ENCODE measurements at places on chromosomes 3 and 15.

DNA sequence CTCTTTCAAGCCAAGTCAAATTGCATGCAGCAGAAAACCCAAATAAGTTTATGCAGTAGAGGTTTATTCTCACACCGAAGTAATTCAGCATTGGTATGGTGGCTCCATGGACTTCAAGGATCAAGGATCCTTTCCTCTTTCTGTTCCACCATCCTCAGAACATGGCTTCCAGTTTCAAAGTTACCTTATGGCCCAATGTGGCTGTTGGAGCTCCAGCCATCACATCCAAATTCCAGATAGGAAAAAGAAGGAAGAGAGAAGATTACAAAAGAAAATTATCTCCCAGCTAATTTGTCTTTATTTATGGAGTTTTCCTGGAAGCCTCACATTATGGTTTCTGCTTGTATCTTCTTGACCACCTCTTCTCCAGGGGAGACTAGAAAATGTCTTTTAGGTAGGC, 282.5 kb upstream of the CTDSPL start:
- DNase-seq = no peak

- DNase-seq = no peak
Measured at GRCh38 chr3:37979541-37980461, 10.8 kb upstream of the VILL start.

DNA sequence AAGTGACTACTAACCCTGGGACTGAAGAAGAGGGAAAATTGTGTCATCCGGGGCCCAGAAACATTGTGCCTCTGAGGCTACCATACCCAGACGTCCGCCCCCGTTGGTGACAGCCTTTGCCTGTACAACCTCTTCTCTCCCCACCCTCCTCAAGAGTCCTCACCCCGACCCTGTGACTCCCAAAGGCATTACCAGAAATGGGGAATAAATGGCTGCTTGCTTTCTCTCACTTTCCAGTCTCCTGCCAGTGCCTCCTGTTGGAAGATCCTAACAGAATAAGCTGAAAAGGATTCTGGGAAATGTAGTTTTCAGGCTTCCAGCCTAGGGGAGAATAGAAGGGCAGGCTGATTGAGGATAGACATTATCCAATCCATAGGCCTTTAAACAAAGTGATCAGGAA, 30.8 kb upstream of the SLC25A36 start:
- DNase-seq = no peak

GRCh38 chr3:57783186-57784088, 27.3 kb downstream of the SLMAP start:
- no peak for DNase-seq

DNA sequence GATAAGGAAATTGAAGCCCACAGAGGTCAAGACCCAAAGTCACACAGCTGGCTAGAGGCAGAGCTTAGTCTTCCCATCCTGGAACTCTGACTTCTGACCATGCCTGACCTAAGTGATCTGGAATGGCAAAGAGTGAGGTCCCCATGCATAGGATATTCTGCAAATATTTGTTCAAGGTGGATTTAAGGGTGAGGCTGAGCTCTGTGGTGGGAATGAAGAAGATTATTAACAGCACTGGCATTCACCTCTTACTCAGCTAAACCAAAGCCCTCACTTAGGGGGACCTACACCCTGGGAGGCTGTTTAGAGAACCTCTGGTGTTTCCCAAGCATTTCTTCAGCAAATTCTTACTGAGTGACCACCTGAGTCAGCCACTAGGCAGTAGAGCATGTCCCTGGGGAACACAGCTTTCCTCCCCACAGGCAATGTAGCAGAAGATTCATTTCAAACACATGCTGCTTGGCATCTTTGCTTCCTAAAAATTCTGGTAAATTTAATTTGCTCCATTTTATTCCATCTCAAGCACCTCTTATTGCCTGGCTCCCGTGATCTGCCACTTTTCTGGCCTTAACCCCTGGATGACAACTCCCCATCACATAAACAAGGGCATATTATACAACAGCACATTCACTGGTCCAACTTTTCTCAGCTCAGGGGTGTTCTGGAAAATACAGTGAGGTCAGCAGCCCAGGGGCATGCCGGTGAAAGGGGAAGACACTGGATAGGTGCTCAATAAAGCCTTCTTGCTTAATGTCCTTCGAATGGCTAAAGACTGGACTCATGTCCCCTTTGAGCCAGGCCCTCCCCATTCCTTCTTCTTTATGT, 176.0 kb downstream of the ABHD5 start:
- DNase-seq = no peak

GRCh38 chr3:129182390-129183185, 1.1 kb downstream of the CNBP start:
- peak; percentile 52 for DNase-seq

GRCh38 chr3:165797551-165797950, 39.7 kb downstream of the BCHE start:
- DNase-seq = no peak

DNA sequence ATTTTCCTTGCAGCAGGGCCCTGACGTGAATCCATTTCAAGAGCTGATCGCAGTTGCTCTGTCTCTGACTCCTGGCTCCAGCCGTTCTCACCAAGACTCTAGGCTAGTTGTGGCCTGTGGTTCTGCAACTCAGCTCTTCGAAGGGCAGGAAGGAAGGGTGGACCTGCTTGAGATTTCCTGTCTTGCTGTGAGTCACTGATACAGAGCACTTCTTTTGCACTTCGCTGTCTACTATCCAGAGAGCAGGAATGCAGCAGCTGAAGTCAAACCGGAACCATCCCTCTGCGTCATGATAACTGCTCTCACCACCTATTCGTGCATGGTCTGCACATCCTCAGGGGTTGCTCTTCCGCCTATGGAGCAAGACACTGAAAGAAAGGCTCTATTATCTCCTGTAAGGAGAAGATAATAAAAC, 59.7 kb downstream of the RAP2B start:
- DNase-seq = peak; percentile 68

DNA sequence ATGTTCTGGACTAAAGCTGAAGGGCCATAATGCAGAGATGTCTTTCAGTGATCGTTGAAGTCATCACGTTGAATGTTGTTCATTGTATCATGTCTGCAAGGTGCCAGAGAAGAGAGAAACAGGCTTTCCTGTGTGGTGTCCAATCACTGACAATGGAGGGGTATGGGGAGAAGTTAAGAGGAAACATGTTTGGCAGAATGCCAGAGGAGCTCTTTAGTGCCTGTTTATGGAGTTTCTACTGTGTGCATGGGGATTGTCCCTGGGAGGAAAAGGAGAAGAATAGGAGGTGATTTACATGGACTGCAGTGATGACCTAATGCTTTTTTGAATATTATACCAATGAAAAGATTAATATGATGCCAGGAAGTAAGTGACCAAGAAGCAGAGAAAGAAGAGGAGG, 11.7 kb downstream of the SCAANT1 start:
- no peak for DNase-seq

GRCh38 chr3:79843180-79843579, 75.4 kb upstream of the ROBO1 start:
- no peak for DNase-seq

DNA sequence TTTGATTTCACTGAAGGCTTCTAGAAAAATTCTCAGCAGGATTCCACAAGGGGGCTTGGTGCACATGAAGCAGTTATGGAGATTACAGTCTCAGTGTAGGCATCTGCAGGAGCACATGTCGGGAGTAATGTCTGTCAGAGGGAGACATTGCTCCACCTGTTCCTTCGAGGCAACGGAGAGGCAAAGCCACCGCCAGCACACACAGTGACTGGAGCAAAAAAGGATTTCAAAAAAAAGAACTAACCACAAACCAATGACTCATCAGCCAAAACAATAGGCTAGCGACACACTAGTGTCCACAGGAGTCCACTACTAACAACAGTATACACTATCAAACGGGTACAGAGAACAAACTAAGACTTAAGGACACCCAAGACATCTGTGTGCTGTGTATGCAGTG, 68.9 kb downstream of the NPTN start:
- DNase-seq = no peak

DNA sequence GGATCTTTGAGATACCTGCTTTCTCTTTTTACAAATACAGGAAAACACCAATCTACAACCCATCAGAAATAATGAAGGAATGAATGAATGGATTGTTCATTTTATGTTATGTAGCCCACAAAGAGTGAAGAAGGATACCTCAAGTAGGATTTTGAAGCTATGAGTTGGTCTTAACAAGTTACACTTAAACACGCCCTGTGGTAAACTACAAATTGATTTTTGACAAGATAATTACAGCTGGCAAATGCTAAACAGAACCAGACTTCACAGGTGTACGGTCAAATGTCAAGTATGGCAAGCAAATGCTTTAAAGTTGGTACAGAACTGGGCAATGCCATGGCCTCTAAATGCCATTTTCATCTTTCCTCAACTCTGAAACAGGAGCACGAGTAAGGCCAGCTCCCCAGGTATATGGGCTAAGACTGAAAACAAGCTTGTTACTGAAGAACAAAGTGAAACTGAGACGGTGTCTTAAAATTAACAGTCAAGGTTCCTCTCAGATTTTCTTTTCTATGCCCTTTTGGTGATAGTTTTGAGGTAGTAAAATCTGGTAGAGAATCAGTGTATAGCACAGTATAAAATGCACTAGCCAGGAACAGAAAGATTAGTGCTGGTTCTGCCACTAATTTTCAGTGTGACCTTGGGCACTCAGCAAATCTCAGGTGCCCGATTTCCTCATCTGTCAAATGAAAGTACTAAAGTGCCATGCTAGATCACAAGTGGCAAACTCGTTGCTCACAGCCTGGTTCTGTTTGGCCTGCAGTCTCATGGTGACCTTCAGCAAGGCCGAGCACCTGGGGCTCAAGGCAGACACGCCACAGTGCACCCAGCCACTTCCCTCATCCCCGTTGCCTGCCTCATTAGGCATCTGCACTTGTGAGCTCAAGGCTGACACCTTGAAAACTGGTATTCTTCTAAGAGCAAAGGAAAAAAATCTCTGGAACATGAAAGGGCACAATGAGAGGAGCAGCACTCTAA, 9.5 kb downstream of the RUVBL1 start:
- no peak for DNase-seq

DNA sequence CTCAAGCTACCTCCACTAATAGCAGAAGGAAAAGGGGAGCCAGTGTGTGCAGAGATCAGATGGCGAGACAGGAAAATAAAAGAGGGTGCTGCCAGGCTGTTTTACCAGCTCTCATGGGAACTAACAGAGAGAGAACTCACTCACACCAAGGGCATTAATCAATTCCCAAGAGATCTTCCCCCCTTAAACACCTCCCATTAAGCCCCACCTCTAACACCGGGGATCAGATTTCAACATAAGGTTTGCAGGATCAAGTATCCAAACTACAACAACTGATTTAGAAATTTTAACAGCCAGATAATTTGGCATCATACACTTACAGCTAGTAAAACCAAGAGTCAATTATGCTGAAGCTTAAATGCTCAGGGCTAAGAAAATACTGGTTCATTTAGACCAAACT, 18.9 kb downstream of the CD200 start:
- no peak for DNase-seq

DNA sequence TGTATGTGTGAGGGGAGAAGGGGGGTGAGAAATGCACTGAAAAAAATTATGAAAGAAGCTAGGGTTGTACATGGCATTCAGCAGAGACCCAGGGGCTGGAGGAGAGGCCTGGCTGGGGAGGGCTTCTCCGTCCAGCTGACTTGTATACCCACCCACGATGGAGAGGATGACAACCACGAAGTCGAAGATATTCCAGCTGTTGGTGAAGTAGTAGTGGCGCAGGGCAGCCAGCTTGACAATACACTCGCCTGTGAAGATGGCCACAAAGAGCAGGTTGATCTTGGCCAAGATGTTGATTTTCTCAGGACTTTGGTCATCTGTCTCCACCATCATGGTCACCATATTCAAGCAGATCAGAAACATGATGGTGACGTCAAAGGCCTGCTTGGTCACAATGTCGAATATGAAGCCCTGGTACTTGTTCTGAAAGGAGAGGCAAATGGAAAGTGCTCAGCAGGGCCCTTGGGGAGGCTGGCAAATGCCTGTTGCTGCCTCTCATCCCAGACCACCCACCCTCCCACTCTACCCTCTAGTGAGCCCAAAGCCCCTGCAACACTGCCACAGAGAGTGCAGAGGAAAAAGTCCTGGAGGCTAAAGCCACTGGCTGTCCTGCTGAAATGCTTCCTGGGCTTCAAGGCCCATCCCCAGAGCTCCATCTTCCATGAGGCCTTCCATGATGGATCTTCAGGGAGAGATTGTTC, 58.1 kb downstream of the EXOG start:
- DNase-seq = no peak

DNA sequence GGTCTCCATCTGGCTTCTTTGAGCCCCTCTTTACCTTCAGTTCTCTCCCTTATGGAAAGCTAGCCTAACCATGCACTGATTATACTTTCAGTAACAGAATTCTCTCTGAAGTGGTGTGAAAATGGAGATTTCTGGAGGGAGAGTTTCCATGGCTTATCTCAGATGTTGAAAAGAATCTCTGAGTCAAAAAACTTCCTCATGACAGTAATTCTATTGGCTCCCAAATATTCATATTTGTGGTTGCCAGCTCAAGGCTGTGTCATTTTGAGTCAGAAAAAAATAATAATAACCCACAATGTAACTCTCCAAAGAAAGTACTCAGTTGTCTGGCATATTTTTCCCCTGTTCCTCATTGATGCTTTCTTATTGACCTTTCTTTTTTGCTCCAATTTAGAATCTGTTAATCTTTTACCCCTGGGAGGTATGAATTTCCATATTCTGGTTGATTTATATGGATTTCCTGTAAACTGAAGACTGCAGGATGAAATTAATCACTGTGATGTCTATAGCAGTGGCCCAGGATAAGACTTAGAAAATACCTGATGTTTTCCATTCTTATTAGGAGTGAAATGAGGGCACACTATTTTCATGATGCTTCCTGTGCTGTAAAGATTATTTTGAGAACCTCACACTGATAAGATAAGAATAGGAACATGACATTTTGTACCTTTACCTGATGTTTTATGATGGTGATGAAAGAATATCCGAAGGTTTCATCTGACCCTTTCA, 149.5 kb upstream of the EPHA3 start:
- DNase-seq = no peak

DNA sequence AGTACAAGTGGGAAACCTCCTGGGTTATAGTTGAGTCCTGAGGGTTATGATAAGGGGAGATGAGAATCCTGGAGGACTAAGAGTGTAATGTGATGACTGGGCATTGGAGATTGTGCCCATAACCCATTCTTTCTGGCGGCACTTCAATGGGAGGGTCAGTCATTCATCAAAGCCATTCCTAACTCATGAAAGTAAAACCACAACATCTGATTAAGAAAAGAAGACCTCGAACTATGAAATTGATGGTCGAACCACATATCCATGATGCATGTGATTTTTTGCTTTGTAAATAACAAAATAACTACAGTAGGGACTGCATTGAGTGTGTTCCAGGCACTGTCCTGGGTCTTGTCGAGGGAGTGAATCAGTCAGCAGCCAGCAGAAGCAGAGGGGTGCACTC, 215.1 kb downstream of the SHQ1 start:
- no peak for DNase-seq
